ENCODE measurements at places on chromosomes 5 and 9. TPM values are rescaled to one million over a fixed set of nuclear protein-coding genes. Genes with fewer than 3 reads are reported as not detected.

- DNase-seq, result no peak
Measured at GRCh38 chr5:40962207-40962955, 53.1 kb downstream of the C7 start.

DNA sequence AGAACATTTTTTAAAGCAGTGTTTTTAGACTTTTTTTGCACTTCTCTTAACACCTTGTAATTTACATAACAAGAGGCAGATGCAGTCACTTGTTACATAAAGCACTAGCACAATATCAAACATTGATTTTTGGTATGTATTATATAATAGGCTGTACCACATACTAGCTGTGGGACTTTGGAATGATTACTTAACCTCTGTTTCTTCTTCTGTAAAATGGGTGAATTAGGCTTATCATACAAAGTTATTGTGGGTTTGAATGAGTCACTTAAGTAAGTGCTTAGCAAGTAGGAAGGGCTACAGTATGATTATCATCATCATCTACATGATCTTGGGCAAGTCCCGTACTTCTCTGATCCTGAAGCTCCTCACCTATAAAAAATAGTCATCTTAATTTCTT is 2.1 kb downstream of the FAM81B start:
- no peak for DNase-seq

- no peak for DNase-seq
Measured at GRCh38 chr5:31537851-31538250, 5.8 kb downstream of the C5orf22 start.

GRCh38 chr5:167992868-167993267 is 298.6 kb upstream of the WWC1 start:
- DNase-seq, result no peak

DNA sequence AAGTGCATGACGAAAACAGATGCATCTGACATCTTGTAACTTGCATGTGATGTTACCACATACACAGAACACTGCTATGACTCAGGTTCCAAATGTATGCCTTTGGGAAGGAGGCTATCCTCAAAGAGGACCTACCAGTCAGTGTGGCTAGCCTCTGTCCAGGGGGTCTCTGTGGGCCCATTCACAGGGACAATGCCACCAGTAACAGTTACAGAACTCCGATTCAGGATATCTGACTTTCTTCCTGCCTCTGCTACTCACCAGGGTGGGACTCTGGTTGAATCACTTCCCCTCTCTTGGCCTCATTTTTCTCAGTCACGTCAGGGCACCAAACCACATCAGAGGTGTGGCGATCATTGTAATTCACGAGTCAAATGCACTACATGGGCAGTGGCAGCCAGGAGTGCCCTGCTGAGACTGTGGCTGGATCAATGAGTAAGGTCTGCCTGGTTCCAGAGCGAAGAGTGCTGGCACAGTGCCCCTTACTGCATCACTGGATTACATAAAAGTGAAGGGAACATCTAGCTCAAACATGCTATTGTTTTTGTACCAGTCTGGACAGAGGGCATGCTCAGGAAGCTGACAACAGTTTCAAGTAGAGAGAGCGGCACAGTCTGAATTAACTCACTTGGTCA is 13.2 kb downstream of the ATOX1 start:
- DNase-seq, result peak; percentile 89

GRCh38 chr9:109416135-109416706 is 81.9 kb downstream of the PTPN3 start:
- no peak for DNase-seq

GRCh38 chr5:167167191-167167795 is 1124.2 kb upstream of the WWC1 start:
- no peak for DNase-seq

GRCh38 chr5:61689153-61689846 is 357.2 kb downstream of the ZSWIM6 start:
- no peak for DNase-seq

DNA sequence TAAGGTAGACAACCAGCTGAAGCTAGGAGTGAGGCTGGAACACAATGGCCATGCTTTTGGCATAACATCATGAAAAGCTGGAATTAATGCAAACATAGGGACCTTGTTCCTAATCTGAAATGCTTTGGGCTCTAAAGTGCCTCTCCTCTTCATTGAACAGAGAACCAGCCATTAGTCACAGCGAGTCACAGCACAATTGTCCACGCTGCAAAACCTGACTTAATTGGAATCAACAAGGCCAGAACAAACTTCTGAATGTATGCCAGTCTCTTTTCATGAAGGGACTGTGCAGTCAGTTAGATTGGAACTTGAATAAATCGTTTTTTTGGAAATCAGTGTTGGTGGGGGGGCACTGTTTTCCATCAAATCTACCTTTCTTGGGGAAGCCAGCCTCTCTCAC is 96.5 kb downstream of the JAKMIP2 start:
- peak; percentile 19 for DNase-seq

GRCh38 chr5:74251141-74252035 is 389.1 kb downstream of the ENC1 start:
- peak; percentile 84 for DNase-seq

DNA sequence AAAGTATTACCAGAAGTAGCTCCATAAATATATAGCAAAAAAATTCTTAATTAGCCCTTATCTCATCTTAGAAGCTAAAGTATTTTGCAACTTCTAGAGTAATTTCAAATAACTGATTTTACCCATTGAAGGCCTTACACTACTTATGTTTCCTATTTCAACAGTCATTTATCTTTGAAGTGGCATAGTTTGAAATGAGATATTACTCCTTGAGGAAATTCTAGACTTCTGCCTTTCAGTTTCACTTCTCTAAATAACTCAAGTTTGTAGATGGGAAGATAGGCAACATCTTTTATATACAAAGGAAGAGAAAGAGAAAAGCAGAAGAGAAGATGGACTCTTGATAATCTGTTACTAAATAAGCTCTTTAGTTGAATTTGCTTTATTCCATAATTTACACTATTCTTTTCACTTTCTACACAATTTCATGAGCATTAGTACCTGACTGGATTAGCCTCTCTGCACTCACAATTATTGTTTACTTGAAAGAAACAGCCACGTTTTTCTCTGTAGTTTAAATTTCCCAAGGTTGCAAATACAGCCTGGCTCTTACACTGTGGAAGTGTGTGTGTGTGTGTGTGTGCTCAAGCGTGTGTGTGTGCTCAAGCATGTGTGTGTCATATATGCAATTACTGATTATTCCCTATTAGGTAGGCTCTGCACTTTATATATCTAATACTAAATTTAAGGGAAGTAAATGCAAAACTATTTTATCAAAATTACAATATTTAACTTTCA is 60.6 kb upstream of the EMB start:
- DNase-seq, result no peak

DNA sequence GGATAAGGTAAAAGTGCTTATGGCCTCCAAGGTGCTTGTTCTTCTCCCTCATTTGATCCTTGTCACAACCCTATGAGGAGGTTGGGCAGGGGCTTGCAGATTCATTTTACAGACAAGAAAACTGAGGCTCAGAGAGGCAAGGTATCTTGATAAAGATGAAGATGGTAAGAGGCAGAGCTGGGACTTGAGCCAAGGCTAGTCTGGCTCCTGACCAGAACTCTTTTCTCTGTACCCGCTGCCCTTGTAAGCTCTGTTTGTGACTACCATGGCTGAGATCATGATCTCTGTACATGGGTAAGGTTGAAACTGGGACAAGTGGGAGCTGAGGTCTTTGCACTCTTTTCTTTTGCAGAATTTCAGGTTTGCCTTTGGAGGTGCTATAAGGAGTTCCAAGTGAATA is 33.6 kb downstream of the SEC61B start:
- DNase-seq, result no peak

DNA sequence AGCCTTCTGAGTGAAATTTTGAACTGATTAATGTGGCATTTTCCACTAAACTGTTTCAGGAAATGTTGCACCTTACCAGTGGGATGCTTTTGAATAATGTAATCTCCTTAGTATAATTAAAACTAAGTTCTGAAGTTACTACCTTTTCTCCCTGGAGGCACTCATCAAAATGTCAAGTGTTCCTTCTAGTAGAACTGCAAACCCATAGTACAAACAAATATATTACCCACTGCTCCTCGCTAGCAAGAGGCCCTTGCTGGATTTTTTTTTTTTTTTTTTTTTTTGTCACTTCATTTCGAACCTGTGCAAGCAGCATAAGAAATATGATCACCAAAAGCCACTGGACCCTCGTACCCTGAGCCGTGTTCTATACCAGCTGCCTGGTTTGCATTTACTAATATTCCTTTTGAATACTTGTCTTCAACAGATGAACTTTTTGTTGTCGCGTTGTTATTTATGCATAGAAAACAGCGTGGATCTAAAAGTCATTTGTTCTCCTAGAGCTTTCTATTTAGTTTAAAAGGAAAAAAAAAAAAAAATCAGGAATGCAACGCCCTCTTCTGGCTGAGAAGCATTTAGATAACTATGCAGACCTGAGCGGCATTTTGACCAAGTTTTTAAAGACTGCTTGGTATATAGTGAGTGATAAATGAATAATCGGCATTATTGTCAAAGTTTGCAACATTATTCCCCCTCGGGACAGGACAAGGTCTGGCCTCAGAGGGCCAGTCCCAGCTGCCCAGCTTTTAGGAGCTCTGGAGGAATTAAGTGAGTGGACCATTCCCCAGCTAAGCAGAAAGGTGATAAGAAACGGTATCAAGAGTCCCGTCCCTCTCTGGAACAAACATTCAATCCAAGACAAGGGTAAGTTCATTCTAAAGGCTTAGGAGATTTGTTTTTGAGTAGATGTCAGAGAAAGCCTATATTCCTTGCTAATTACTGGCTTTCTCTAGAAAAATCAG is 162.5 kb upstream of the KIF2A start:
- no peak for DNase-seq

DNA sequence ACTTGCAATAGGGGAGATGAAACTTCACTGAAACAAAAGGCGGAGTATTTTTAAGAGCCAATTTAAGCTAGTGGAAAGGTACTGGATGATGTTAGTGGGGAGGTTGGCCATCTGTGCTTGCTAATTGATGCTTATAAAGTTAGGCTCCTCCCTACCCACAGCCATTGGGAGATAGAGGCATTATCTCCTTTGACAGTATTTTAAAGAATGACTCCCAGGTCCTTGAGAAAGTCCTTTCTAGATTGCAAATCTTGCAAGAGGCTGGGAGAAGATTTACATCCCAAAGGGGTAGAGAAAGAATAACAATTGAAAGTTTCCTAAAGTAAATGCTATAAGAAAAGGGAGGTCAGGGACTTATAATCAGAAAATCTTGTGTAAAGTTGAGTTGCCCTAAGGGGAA is 282.6 kb downstream of the BRINP1 start:
- DNase-seq, result no peak

GRCh38 chr5:58149746-58150145 is 310.1 kb downstream of the PLK2 start:
- DNase-seq, result no peak

- DNase-seq, result no peak
Measured at GRCh38 chr5:38468202-38468673, 88.2 kb downstream of the LIFR start.

GRCh38 chr9:123562844-123563346 is 206.9 kb downstream of the CRB2 start:
- peak; percentile 49 for DNase-seq

DNA sequence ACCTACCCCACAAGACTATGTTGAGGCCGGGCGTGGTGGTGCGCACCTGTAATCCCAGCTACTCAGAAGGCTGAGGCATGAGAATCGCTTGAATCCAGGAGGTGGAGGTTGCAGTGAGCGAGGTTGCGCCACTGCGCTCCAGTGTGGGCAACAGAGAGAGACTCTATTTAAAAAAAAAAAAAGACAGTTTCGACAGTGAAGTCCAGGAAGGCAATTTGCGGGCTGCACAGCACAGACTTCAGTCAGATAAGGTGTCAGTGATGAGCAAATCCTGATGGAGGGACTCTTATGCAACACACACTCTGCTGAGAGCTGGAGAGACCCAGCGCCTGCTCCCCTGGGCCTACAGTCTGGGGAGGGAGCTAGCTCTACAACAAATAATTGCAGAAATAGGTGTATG is 14.2 kb downstream of the CCNJL start:
- no peak for DNase-seq

DNA sequence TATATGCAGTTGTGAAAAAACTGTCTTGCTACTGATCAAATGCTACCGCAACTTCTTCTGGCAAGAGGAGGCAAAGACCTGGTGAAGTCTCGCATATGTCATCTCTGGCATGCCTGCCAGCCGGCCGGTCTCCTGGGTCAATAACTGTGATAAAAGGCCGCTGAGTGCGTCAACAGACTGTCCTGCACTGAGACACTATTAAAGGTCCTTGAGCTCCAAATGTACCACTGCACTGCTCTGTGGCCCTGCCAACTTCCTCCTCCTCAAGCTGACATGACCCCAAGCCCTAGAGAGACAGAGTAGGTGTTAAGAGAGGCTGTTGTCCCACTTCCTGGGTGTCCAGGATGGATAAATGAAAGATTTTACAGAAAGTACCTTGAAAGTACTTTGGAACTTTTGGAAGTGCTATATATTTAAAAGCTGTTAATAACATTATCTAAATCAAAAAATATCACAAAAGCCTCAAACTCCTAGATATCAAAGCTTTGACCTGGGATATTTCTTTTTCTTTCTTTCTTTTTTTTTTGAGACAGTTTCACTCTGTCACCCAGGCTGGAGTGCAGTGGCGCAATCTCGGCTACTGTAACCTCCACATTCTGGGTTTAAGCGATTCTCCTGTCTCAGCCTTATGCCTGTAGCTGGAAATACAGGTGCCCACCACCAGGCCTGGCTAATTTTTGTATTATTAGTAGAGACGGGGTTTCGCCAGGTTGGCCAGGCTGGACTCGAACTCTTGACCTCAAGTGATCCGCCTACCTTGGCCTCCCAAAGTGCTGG is 31.5 kb downstream of the RAPGEF1 start:
- no peak for DNase-seq

DNA sequence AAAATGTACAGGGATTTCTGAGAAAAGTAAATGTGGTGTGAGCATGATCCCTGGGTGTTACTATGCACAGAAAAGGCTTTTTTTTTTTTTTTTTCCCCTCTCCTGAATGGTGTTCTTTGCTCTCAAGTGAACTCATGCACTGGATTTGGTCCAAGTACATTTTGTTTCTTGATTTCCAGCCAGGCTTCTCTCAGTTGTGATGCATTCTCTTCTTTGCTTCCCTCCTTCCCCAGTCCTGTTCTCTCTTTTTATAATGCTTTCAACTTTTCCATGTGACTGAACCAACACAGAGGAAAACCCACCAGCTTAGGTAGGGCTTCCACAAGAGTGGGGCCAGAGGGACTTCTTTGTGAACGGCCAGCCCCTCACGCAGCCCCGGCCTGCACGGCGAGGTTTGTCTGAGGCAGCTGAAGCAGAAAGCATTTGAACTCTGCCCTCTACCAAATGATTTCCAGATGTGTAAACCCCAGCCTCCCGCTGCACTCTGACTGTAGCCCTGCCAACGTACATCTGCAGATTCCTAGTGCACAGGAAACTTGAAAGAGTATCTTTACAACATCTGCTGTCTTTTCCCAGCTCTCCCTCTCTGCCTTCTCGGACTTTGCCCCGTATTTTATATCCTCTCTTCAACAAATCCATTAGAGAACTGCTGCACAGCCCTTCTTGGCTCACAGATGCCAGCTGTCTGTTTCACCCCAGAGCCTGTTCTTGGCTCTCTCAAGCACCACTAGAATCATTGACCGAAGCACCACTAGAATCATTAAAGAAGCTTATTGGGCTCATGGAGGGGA is 71.8 kb upstream of the CD180 start:
- DNase-seq, result peak; percentile 79

GRCh38 chr5:19564036-19564435 is 424.0 kb downstream of the CDH18 start:
- no peak for DNase-seq

ENTREP1 gene
- 0.87 TPM for total RNA-seq

LECT2 gene
- not detected for total RNA-seq

PCDHB15 gene
- total RNA-seq, result 0.07 TPM

BHMT gene
- 1.2 TPM for total RNA-seq

MIER3 gene
- total RNA-seq, result 26.5 TPM

FSTL4 gene
- total RNA-seq, result not detected

Measured in epithelial cell of proximal tubule (primary cell).